HFFc6 (cell line): ENCODE measurements at places on chromosomes 5 and 9.

- peaks cover 58% of the 10 kb centered on the region for H3K36me3 ChIP-seq
- H3K27me3 ChIP-seq, result no peaks in the 10 kb centered on the region
- peaks cover 34% of the 10 kb centered on the region for H3K4me1 ChIP-seq
- H3K27ac ChIP-seq, result peak overlapping the region; percentile 47; the same call in 1 of the 2 replicates
- no peak for DNase-seq
Observed at GRCh38 chr9:18487611-18488010, 13.7 kb downstream of the ADAMTSL1 start.

DNA sequence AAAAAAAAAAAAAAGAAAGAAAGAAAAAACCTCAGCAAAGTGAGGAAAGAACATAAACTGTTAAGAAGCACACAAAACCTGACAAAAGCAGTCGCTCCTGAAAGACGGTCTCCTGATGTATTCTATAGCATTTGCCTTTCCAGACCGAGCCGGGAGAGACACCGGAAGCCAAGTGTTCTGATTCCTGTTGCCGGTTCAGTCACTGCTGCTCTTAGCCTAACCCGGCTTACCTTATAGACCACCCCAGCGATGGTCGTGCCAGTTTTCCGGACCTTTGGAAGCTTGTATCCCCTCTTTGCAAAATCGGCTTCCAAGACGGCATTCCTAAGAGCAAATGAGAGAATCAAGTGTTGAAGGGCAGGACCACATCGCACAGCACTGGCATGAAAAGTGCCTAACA lies 630 bp downstream of the PSMB7 start:
- peaks cover 46% of the 10 kb centered on the region for H3K36me3 ChIP-seq
- H3K27ac ChIP-seq, result peak overlapping the region; percentile 98
- H3K4me1 ChIP-seq, result peaks cover 54% of the 10 kb centered on the region
- DNase-seq, result no peak

DNA sequence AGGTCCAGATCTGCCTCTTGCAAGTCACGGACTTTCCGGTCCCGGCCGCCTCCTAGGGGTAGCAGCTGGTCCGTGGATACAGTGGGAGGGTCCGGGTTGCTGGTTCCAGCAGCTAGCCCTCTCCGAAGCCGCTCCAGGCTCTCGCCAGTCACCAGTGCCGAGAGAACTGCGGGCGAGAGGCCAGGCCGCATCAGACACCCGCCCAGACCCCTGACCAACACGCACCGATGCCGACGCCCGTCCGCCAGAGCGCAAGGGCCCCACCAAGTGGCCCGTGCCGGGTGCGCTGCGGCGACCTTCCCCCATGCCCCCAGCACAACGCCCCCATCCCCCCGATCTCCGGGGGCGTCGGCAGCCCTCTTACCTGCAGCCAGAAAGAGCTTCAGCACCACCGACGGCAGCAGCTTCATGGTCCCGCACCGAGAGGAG lies 470 bp downstream of the HBEGF start:
- peak overlapping the region; percentile 90 for H3K4me3 ChIP-seq
- H3K27ac ChIP-seq, result peak overlapping the region; percentile 38
- H3K27me3 ChIP-seq, result peaks cover 3% of the 10 kb centered on the region
- H3K4me1 ChIP-seq, result peaks cover 74% of the 10 kb centered on the region

- peak overlapping the region; percentile 69 for H3K4me3 ChIP-seq
- peaks cover 6% of the 10 kb centered on the region; the same call in 1 of the 2 replicates for H3K36me3 ChIP-seq
- peaks cover 45% of the 10 kb centered on the region for H3K4me1 ChIP-seq
- peak overlapping the region; percentile 89 for H3K27ac ChIP-seq
- DNase-seq, result peak; percentile 6
Observed at GRCh38 chr5:168365581-168366081, 74.2 kb downstream of the WWC1 start.

DNA sequence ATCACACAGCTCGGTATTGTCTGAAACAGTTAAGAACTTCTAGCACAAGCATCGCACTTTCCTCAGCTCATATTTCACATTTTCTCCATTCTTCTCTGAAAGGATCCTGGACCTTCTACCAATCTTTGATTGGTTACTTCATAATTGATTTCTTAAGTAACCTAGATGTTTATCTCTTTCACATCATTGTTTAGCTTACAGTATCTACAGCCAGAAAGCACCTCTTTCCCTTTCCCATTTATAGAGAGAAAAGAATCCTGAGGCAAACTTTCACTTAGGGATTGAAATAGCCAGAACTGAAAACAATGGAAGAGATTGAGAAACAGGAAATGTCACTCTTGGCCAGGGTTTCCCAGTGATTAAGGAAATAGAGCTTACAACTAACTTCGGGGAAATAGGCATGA lies 2.5 kb downstream of the IL33 start:
- DNase-seq, result peak; percentile 23
- H3K27ac ChIP-seq, result no peak overlapping the region; the same call in 1 of the 2 replicates
- H3K4me1 ChIP-seq, result peaks cover 23% of the 10 kb centered on the region

GRCh38 chr9:21031091-21031807 lies at the start of gene HACD4:
TSS of gene HACD4 (minus strand) at chr9:21031640. CDS start at chr9:21031590, 50 bp downstream.
- peaks cover 5% of the 10 kb centered on the region for H3K27me3 ChIP-seq
- peaks cover 22% of the 10 kb centered on the region for H3K4me1 ChIP-seq
- H3K27ac ChIP-seq, result no peak within 1 kb of the TSS
- H3K4me3 ChIP-seq, result peak within 1 kb of the TSS; percentile 58
- no peak for DNase-seq

- peaks cover 6% of the 10 kb centered on the region for H3K4me1 ChIP-seq
- no peaks in the 10 kb centered on the region; the same call in 1 of the 2 replicates for H3K27me3 ChIP-seq
- H3K27ac ChIP-seq, result no peak overlapping the region
- DNase-seq, result no peak
- no peak overlapping the region for H3K4me3 ChIP-seq
Observed at GRCh38 chr5:146109379-146109778, 4.0 kb upstream of the PLAC8L1 start.

GRCh38 chr5:14364576-14365472 lies 216.8 kb upstream of the OTULINL start:
- peaks cover 42% of the 10 kb centered on the region for H3K27me3 ChIP-seq
- DNase-seq, result no peak
- H3K4me1 ChIP-seq, result peaks cover 31% of the 10 kb centered on the region
- peak overlapping the region; percentile 45; the same call in 1 of the 2 replicates for H3K4me3 ChIP-seq
- H3K27ac ChIP-seq, result peak overlapping the region; percentile 73

DNA sequence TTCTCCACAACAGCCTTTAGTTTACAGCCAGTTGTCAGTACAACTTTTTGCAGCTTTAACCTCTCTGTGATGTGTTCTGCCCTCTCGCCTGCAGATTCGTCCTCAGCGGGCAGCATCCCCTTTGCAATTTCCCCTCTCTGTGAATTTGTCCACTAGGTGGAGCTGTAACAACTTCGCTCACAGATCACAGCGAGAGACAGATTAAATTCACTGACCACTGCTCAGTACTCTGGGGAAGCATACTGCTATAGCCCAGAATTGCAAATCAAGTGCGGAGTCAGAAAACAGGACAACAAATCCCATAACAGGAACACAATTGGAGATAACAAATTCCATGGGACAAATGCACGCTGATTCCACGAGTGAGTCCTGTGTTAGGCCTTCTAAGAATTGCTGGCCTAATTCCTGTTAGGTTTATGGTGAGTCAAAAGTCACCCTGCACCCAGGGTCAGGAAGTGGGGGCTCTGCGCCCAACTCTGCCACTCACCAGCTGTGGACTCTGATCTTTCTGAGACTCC lies 2124.9 kb downstream of the MAT2B start:
- H3K4me3 ChIP-seq, result no peak overlapping the region
- H3K36me3 ChIP-seq, result no peaks in the 10 kb centered on the region
- no peak overlapping the region for H3K27ac ChIP-seq

DNA sequence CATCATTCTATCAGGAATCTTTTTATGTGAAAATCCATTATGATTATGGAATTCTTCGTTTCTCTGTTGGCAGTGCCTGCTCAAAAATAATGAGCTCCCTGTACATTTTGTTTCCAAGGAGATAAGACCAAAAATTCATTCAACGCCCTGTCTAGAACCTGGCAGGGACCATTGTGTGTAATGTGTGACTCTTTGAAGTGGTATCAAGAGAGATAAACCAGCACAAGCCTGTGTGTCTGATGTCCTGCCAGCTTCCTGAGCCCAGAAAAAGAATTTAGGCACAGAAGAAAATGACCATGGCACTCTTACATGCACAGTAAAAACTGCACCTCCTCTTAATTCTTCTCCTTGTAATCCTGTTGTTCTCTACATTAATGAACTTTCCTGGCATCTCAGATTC lies 177.4 kb downstream of the SAXO1 start:
- DNase-seq, result no peak
- peaks cover 32% of the 10 kb centered on the region for H3K36me3 ChIP-seq
- peaks cover 6% of the 10 kb centered on the region; the same call in 1 of the 2 replicates for H3K27me3 ChIP-seq
- H3K27ac ChIP-seq, result no peak overlapping the region
- peaks cover 18% of the 10 kb centered on the region for H3K4me1 ChIP-seq

DNA sequence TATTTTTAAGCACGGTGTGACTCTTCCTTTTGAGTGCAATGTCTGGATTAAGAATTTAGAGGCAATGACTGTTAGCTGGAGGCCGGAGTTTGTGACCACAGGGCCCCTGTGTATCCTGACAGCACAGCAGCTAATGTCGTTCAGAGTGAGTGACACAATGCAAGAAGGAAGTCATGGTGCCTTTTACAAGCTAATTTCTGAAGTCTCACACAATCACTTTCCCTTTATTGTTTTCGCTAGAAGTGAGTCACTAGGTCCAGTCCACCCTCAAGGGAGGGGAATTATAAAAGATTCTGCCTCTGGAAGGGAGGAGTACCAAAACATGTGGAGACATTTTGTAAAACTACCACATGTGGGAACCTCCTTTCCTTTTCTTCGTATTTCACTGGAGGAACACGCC lies 185.5 kb upstream of the FGF10 start:
- no peak for DNase-seq
- H3K36me3 ChIP-seq, result no peaks in the 10 kb centered on the region; the same call in 1 of the 2 replicates
- H3K27ac ChIP-seq, result no peak overlapping the region
- H3K4me3 ChIP-seq, result no peak overlapping the region

GRCh38 chr5:161530700-161531099 lies 15.8 kb downstream of the GABRB2 start:
- H3K4me3 ChIP-seq, result no peak overlapping the region
- no peak overlapping the region for H3K27ac ChIP-seq
- no peaks in the 10 kb centered on the region for H3K4me1 ChIP-seq
- H3K27me3 ChIP-seq, result no peaks in the 10 kb centered on the region; the same call in 1 of the 2 replicates
- no peak for DNase-seq

GRCh38 chr5:169064093-169064492 lies 236.8 kb downstream of the SLIT3 start:
- DNase-seq, result no peak
- no peaks in the 10 kb centered on the region; the same call in 1 of the 2 replicates for H3K4me1 ChIP-seq
- peaks cover 5% of the 10 kb centered on the region; the same call in 1 of the 2 replicates for H3K27me3 ChIP-seq
- H3K27ac ChIP-seq, result no peak overlapping the region
- H3K36me3 ChIP-seq, result no peaks in the 10 kb centered on the region

DNA sequence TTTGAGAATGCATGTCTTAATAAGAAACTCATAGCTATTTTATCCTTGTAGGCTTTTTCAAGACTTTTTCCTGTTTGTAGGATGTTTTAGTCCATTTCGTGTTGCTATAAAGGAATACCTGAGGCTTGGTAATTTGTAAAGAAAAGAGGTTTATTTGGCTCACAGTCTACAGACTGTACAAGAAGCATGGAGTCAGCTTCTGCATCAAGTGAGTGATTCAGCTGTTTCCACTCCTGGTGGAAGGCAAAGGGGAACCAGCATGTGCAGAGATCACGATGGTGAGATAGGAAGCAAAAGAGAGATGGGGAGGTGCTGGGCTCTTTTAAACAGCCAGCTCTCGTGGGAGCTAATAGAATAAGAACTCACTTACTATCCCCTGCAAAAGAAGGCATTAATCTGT lies 177.3 kb downstream of the ALDH1A1 start:
- H3K4me1 ChIP-seq, result no peaks in the 10 kb centered on the region
- H3K27me3 ChIP-seq, result no peaks in the 10 kb centered on the region; the same call in none of the 2 replicates
- H3K27ac ChIP-seq, result no peak overlapping the region
- H3K36me3 ChIP-seq, result no peaks in the 10 kb centered on the region

GRCh38 chr5:40270274-40270845 lies 409.4 kb upstream of the PTGER4 start:
- H3K27ac ChIP-seq, result no peak overlapping the region
- no peaks in the 10 kb centered on the region for H3K27me3 ChIP-seq
- H3K4me3 ChIP-seq, result peak overlapping the region; percentile 35; the same call in 1 of the 2 replicates
- no peak for DNase-seq
- H3K4me1 ChIP-seq, result peaks cover 42% of the 10 kb centered on the region

- H3K4me1 ChIP-seq, result peaks cover 12% of the 10 kb centered on the region
- DNase-seq, result no peak
- H3K4me3 ChIP-seq, result no peak overlapping the region
- H3K36me3 ChIP-seq, result peaks cover 35% of the 10 kb centered on the region
Observed at GRCh38 chr5:348726-349125, 27.2 kb downstream of the AHRR start.

DNA sequence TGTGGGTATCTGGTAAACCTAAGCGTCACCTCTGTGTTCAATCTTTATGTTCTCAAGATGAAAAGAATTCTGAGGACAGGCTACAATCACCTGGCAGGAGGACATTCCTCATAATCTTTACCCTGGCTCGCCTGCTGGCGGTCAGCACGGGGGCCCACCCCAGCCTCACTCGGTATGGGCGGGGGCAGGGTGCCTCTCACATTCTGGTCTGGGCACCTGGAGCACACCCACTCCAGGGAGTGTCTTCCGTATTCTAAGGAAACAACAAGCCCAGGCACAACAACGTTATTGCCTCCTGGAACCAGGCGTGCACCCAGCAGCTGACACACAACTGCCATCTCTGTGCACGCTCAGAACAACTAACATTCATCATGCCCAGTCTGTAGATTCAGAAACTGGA lies 179.8 kb downstream of the ROR2 start:
- peaks cover 19% of the 10 kb centered on the region for H3K4me1 ChIP-seq
- H3K27me3 ChIP-seq, result peaks cover 40% of the 10 kb centered on the region
- peaks cover under 1% of the 10 kb centered on the region; the same call in 1 of the 2 replicates for H3K36me3 ChIP-seq
- H3K27ac ChIP-seq, result no peak overlapping the region
- H3K4me3 ChIP-seq, result no peak overlapping the region

DNA sequence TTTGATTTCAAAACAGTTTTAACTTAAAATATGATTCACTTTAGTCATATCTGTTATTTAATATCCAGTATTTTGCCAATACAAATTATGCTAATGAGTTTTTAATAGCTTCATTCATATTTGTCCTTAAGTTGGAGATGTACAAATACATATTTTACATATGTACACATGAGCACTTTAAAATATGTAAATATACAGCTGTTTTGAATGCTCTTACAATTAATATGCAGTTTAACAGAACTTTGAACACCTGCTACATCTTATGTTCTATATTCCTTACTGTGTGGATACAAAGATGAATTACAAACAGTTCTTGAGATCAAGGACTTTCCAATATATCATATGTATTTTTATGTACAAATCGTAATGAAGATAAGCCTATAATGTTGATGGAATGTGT lies 74.0 kb downstream of the CHSY3 start:
- no peak overlapping the region for H3K4me3 ChIP-seq
- no peak overlapping the region for H3K27ac ChIP-seq

- peak overlapping the region; percentile 84 for H3K4me3 ChIP-seq
- peaks cover 7% of the 10 kb centered on the region; the same call in 1 of the 2 replicates for H3K4me1 ChIP-seq
- DNase-seq, result no peak
Observed at GRCh38 chr5:43396762-43397304, 15.4 kb downstream of the CCL28 start.

- no peak overlapping the region for H3K4me3 ChIP-seq
- DNase-seq, result no peak
- H3K4me1 ChIP-seq, result peaks cover 20% of the 10 kb centered on the region
- H3K27me3 ChIP-seq, result peaks cover 2% of the 10 kb centered on the region
Observed at GRCh38 chr5:91095786-91096385, 287.2 kb downstream of the ARRDC3 start.

GRCh38 chr5:176535101-176535663 lies 2.0 kb downstream of the RNF44 start:
- H3K36me3 ChIP-seq, result no peaks in the 10 kb centered on the region
- peak overlapping the region; percentile 95 for H3K4me3 ChIP-seq
- DNase-seq, result no peak
- peaks cover 43% of the 10 kb centered on the region for H3K4me1 ChIP-seq
